ENCODE measurements at places on chromosomes 6 and 20.
A peak's percentile ranks its signal among the peaks of the same experiment; 100 is the strongest.

GRCh38 chr6:90187437-90188121, 109.1 kb downstream of the BACH2 start:
- no peak for DNase-seq

- no peak for DNase-seq
Observed at GRCh38 chr6:99019381-99019780, 71.6 kb upstream of the FBXL4 start.

- no peak for DNase-seq
Observed at GRCh38 chr6:49980898-49981297, 11.5 kb upstream of the DEFB113 start.

DNA sequence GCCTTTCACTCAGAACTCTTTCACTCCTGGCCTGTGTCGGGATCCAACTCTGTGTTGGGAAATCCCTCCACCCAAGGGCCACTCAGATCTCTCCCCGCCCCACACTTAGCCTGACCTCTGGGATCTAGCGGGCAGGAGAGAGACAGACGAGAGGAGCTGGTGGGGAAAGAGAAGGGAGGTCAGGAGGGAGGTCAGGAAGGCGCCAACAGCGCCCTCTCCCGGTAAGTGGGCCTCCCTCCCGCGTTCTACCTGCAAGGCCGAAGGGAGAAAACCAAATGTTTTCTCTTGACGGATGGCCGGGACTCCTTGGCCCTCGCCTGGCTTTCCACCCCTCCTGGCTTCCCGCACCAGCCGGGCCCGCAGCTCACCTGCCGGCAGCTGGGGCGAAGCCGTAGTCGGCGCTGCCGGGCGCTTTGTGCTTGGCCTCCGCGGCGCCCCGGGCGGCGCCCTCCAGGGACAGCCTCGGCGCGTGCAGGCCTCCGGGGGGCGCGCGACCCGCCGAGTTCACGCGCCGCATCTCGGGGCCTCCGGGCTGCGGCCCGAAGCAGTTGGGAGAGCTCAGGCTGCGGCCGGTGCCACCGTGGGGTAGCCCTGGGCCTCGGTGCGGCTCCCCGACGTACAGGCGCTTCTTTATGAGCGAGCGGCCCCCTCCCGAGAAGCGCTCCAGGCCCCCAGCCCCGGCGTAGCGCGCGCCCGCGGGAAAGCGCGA, 38.2 kb downstream of the C6orf132 start:
- DNase-seq, result peak; percentile 51

- peak; percentile 52 for DNase-seq
Observed at GRCh38 chr6:137823826-137824555, 43.1 kb upstream of the TNFAIP3 start.

DNA sequence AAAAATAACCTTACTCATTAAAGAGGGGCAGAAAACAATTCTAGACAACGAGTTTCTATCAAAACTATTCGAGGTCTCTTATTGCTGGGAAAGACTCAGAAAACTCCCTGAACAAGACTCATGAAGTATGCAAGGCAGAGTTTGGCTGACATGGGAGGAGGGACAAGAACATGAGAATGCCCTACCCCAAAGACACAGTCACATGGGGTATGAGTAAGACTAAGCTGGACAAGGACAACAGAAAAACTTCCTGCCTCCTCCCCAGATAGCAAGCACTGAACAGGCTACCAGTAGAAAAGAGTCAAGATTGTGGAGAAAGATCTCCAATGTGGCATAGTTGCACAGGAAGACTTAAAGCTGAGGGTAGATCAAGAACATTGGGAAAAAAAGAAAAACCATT, 39.7 kb upstream of the PHIP start:
- DNase-seq, result no peak

GRCh38 chr6:131744432-131745287, 33.8 kb upstream of the CTAGE9 start:
- DNase-seq, result no peak

DNA sequence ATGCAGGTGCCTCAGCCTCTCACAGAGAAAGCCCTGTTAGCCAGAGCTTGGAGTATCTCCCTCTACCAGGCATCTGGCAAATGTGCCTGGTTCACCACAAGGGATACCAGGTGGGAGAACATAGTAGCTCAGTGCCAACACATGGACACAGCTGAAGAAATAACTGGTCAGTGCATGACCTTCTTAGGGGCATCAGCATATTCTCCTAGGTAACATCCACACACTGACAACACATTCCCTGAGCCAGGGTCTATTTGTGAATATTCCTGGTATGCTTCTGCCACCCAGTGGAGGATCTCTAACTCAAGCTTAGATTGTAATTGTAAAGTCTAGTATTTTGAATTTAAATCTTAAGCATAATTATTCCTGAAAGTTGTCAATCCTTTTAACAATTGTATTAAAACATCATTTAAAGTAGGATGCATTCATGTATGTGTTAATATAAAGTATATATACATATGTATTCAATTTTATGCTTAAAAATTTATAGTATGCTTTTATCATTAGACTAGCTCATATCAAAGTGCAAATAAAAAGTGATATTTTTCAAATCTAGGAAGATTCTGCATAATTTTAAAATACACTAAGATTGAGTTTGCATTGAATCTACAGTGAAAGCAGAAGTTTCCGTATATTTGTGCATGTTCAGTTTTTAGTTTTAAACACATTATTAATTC, 45.3 kb upstream of the COL21A1 start:
- DNase-seq, result no peak

DNA sequence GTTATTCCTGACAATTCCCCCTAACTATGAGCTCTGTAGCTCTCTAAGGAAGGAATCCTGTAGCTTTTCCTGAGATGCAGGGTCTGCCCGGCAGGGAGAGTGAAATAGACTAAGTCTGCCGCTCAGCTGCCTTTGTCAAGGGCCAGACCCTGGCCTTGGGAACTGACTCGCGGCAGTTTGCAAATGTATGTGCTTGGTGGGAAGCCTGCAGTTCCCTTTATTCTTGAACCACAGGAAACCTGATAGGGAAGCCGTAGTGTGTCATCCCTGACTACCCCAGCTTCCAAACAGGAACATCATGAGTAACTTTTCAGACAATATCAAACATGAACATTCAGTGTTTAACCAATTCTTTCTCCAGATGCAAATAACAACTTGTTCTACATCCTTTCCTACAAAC, 78.7 kb upstream of the IFNGR1 start:
- DNase-seq, result no peak

DNA sequence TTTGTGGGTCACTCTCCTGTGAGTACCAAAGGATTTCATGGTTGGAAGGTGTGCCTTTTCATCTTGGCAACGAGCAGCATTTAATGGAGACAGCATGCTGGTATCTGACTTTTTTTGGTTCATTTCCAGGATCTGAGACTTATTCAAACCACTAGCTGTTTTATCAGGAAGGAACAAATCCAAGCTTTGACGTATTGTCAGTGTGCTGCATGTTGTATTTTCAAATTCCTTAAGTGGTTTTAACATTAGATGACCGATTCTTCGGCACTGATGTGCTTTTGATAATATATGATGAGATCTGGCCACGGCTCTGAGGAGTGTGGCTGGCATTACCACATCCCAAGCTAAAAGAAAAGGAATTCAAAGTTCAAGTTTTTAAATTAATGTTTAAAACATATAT, 6.4 kb downstream of the RMND1 start:
- no peak for DNase-seq

GRCh38 chr20:2837221-2837960, 3.1 kb downstream of the PCED1A start:
- DNase-seq, result no peak

DNA sequence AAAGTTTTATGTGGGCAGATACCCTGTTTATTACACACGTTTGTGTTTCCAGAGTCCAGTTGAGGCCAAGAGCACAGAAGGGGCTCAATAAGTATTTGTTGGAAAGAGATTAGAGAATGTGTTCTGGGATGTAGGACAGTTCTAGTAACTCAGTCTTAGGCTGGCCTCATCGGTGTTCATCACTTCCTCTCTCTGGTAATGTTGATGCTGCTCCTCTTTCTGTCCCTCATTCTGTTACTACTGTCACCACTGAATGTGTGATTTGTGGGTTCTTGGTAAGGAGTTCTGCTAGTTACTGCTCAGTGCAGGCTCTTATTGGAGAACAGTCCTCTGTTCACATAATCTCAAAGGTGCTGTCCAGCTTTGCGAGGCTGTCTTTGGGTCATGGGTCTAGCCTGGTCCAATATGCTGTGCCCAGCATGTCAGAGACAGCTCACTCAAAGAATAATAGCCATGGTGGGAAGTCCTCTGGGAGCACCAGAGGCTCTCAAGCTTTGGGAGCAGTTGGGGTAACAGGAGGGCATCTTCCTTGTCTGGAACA, 1.3 kb downstream of the RFPL4B start:
- no peak for DNase-seq

DNA sequence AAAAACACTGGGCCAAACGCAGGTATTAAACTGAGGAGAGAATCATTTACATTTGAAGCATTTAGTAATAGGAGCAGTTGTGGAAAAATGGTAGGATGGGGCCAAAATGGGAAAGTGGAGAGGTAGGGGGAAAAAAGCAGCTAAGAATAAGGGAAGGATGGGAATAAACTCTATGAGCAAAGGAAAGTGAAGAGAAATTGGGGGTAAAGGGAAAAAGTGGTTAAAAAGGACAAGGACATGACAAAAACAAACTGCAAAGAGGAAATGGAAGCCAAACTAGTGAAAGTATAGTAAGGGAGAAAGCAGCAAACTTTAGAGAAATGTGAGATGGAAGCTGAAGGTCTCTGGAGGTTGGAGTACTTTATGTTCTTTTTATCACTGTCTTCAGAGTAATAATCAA, 6.2 kb upstream of the ZSCAN16 start:
- no peak for DNase-seq

DNA sequence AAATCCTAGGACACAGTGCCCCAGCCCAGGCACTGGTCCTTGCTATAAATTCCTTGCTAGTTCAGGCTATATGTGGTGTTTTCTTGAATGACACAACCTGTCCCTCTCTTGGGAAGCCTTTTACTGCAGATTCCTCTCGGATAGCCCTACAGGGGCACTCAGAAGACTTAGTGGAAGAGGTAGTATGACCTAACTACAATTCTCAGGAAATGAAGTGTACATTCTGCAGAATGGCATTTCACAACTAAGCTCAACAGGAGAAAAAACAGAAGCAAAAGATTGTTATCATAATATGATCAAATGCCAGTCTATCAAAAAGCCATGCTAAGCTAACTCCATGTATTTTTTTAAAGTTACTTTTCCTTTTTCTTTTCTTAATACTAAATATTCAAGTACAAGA, 66.3 kb upstream of the FBXL4 start:
- no peak for DNase-seq

GRCh38 chr20:31987744-31988143, 19.8 kb downstream of the XKR7 start:
- DNase-seq, result no peak

DNA sequence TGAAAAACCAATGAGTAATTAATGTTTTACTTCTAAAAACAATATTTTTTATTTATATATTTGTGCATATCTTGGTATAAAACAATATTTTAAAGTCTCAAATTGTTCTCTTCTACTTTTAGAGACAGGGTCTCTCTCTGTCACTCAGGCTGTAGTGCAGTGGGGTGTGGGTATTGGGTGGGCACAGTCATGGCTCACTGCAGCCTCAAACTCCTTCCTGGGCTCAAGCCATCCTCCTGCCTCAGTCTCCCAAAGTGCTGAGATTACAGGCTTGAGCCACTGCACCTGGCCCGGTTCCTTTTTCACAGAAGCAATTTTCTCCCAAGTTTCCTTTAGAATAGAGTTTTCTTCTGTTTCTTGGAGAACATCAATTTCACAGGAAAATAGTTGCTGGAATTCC, 102.8 kb downstream of the TMEM242 start:
- no peak for DNase-seq

GRCh38 chr6:21188505-21189223, 404.9 kb upstream of the SOX4 start:
- DNase-seq, result no peak

DNA sequence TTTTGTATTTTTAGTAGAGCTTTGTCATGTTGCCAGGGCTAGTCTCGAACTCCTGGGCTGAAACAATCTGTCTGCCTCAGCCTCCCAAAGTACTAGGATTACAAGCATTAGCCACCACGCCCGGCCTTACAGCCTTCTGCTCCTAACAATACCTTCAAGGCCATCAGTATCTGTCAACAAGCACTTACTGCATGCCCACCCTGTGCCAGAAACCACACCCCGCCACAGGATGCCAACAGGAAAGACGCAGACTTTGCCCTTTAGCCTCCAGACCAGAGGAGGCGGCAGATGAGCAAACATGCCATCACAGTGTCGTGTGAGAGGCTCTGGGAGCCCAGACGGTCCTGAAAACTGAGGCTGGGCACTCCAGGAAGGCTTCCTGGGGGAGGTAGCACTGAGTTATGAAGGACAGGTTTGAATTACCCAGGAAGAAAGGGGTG, 34.7 kb upstream of the TGM3 start:
- DNase-seq, result no peak

- no peak for DNase-seq
Observed at GRCh38 chr20:47327711-47328110, 28.8 kb downstream of the ZMYND8 start.

GRCh38 chr6:11772109-11772825, 6.3 kb downstream of the ADTRP start:
- no peak for DNase-seq

GRCh38 chr6:156976216-156977127, 199.3 kb downstream of the ARID1B start:
- no peak for DNase-seq
